Stimulated activated CD8-positive, alpha-beta memory T cell treated with anti-CD3 and anti-CD28 coated beads, Interleukin-12 subunit alpha, Interleukin-12 subunit beta, amount 100 ng/mL, for 4 hours (primary cell): ENCODE measurements at places on chromosomes 2 and 18.

DNA sequence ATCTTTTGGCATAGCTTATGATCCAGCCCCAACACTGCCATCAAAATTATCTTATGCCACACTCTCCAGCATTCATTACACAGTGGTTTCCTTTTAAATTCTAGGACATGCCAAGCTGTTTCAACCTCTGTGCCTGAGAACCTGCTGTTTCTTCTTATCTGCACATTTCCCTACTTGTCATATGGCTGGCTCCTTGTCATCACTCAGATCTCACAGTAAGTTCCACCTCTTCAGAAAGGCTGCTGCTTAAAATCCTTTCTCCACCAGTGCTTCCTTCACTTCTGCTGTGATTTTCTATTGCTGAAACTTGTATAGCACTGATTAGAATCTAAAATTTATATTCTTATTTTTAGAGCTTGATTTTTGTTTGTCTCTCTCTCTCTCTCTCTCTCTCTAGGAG lies 43.4 kb downstream of the MC4R start:
- no peak for DNase-seq

- no peak for DNase-seq
Measured at GRCh38 chr2:134146161-134146560, 107.7 kb upstream of the MGAT5 start.

GRCh38 chr2:7029291-7030059 lies 112.3 kb downstream of the RNF144A start:
- DNase-seq, result no peak

DNA sequence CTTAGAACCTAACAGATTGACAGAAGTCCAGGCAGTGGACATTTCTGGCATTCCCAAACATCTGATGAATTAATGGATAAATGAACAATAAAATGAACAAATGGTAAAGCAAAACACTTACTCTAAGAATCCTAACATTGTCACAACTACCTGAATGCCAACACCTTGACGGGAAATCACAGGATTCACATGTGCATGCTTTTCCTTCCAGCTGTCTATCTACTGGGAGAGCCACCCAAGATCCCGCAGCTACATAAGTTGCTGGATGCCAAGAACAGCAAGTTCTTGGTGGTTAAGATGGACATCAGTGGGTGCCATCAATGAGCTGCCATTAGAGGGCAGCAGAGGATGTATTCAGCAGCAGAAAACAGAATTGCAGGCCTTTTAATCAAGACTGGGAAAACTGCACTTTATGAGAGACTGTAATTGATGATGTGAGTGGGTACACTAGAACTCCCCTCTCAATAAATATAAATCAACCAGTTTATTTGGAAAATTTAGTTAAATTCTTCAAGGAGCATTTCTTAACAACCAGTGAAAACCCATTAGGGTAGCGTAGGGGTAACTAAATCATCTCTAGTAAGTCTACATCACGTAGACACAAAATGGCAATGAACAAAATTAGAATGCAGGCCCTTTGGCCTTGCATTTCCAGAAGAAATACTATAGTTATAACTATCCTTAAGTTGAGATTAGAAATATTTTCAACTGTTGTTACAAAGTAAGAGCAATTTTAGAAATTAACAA lies 45.6 kb downstream of the SESTD1 start:
- no peak for DNase-seq

DNA sequence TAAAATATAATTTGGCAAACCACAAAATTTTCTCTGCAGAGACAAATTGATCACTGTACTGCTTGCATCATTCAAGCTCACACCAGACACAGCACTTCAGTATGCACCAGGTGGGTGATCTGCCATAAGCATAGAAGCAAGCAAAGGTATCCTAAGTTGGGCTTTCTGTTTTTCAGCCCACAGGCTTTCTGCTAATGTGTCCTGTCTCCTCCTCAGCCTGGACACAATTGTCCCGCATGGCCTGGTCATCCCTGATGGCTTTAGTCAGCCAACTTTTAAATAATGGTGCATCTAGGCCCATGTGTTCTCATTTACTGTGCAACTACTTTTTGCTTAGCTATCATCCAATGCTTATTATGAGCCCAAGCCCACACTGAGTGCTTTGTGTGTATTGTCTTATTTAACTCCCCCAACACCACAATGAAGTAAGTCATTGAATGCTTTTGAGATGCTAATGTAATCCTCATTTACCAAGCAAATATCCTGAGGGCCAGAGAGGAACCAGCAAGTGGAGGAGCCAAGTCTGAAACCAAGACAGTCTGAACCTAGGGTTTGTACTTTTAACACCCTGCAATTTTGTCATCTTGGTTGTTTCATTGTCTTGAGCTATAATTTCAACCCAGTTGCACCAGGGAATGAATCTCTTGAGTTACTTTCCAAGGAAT lies 111.2 kb upstream of the SETBP1 start:
- no peak for DNase-seq

- no peak for DNase-seq
Measured at GRCh38 chr18:46042571-46043123, 29.4 kb downstream of the PSTPIP2 start.

DNA sequence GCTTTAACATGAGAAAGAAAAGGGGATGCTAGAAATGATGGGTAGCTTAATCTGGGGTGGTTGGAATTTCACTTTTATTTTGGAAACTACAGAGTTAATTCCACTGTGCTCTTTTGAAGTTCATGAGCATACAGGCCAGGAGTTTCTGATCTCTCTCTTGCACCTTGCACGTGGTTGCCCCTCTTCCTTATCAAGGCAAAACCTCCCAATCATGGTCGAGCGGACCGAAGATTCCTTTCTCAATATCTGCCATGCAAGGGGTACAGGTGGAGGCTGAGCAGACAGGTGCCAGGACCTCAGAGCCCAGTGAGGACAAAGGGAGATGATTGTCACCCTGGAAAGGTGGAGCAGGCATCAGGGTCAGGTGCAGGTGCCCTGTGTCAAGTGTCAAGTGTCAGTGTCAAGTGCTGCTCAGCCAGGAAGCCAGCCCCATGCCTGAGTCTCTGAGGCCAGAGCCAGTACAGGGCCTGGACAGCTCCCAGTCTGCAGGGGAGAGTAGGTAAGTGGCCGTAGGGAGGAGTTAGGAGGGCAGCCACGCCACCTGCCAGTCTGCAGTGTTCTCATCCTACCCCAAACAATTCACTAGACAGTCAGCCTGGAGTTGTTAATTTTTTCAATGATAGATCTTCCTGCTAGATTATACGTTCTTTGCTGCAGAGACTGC lies 42.2 kb downstream of the LPIN1 start:
- no peak for DNase-seq

GRCh38 chr2:8267048-8267447 lies 414.8 kb upstream of the ID2 start:
- DNase-seq, result no peak

DNA sequence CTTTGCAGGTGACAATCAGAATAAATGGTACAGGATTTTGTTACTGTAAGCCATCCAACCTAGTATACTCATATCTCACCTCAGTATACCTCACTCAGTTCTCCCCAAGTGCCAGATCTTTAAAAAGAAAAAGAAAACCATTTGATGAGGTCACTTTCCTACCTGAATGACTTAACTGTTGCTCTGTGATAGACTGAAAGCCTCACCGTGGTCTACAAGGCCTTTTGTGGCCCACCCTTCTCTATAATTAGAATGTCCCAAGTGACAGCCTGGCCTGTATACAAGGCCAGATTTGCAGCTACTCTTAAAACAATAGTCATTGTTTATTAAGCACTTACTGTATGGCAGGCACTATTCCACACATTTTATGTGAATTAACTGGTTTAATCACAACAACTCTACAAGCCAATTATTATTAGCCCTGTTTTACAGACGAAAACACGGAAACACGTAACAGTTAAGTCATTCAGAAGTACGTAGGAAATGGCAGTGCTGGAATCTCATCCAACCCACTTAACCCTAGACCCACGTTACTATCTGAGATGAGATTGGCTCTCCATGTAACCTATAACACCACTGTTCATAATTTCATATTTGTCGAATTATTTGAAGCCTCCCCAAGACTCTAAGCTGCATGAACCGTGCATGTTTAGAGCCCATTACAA lies 28.3 kb downstream of the PKP4 start:
- no peak for DNase-seq

- no peak for DNase-seq
Measured at GRCh38 chr2:218832520-218832919, 917 bp upstream of the PRKAG3 start.

GRCh38 chr2:69685321-69686048 lies 41.9 kb upstream of the AAK1 start:
- no peak for DNase-seq

DNA sequence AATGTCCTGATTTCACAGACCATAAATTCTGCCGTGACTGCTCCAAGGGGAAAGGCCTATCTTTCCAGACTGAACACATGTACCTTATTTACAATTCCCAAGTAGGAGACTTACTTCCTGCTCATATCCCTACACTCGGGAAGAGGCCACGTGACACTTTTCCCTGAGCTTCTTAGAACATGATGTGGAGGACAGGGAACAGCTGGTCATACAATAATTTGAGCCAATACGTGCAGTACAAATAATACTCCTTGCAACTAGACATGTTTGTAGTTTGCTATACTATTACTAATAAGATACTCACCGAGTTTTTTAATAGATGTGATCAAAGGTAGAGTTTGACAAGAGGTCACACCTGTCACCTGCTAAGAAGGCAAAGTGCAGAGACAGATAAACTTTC lies 256.4 kb downstream of the SP3 start:
- no peak for DNase-seq

DNA sequence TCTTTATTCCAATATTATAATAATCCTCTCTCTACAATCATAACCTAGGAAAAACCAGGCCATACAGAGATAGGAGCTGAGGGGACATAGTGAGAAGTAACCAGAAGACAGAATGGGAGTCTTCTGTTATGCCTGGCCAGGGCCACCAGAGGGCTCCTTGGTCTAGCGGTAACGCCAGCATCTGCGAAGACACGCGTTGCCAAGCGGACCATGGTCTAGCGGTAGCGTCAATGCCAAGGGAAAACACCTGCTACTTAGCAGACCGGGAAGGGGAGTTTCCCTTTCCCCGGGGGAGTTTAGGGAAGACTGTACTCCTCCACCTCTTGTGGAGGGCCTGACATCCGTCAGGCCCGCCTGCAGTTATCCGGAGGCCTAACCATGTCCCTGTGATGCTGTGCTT lies 36.6 kb downstream of the ARL6IP6 start:
- DNase-seq, result no peak

- no peak for DNase-seq
Measured at GRCh38 chr2:74554820-74555531, 456 bp downstream of the DOK1 start.

GRCh38 chr2:208363485-208363884 lies 43.1 kb upstream of the PTH2R start:
- no peak for DNase-seq

- DNase-seq, result no peak
Measured at GRCh38 chr18:9453283-9453682, 22.0 kb upstream of the RALBP1 start.

- no peak for DNase-seq
Measured at GRCh38 chr2:168224346-168224745, 23.0 kb downstream of the STK39 start.

DNA sequence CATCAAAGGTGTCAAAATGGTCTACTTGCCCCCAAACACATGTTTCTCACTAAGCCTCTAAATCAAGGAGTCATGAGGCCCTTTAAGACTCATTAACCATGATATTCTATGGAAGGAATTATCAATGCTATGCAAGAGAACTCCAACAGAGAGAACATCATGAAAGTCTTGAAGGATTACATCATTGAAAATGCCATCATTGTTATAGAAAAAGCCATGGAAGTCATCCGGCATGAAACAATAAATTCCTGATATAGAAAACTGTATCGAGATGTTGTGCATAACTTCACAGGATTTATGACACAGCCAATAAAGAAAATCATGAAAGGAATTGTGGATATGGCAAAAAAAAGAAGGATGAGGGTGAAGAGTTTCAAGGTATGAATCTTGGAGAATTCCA lies 1363.6 kb upstream of the CDH2 start:
- DNase-seq, result no peak

DNA sequence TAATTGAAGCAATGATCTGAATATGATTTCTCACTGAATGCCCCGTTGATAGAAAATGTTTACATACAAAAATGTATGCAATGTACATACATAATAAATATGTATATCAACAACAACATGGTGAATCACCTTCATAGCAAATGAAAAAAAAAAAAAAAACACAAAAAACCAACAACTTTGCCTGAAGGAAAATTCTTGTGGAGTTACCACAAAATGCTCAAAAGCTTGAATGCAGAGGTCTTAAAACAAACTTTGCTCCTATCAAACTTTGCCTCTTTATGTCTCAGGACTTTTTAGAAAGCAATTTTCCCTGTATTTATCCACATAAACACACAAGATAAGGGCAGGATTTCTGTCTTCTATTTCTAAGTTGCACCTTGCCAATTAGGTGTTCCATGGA lies 92.9 kb upstream of the SIX2 start:
- no peak for DNase-seq

DNA sequence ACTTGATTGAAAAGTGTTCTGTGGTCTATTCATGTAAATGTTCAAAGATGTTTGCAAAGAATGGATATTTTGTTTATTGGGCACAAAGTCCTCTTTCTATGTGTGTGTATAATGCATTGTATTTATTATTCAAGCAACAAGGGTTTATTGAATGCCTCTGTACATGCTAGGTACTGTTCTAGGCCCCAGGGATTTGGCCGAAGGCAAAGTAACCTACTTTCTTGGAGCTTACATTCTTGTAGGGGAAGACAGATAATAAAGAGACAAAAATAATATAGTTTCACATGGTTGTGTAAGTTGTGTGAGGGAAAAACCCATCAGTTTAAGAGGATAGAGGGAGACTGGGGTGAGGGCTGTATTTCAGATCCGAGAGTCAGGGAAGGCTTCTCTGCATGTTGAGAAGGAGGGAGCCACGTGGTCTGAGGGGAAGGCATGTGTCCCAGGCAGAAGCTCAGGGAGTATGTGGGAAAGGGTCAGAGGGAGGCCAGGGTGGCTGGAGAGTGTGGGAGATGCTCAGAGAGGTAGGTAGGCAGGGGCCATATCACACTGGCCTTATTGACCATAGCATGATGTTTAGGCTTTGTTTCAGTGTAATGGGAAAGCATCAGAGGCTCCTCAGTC lies 40.4 kb upstream of the GPR155 start:
- no peak for DNase-seq

DNA sequence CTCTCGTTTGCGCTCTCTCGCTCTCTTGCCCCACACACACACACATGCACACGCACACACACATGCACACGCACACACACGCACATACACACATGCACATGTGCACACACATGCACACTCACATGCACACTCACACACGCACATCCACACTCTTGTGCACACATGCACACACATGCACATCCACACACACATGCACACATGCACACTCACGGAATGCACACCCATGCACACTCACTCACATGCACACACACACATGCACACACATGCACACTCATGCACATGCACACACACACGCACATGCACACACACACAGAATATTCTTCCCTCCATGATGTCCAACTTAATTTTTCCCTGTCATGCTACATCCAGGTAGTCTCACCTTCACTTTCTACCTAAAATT lies 360.1 kb downstream of the DCC start:
- no peak for DNase-seq

GRCh38 chr2:238127165-238128060 lies 11.1 kb upstream of the KLHL30 start:
- no peak for DNase-seq
